ENCODE measurements at places on chromosomes 13 and 19. TPM values are rescaled to one million over a fixed set of nuclear protein-coding genes. Genes with fewer than 3 reads are reported as not detected.
A peak's percentile ranks its signal among the peaks of the same experiment; 100 is the strongest.

DGKH gene
- polyA plus RNA-seq, result 0.07 TPM

DNA sequence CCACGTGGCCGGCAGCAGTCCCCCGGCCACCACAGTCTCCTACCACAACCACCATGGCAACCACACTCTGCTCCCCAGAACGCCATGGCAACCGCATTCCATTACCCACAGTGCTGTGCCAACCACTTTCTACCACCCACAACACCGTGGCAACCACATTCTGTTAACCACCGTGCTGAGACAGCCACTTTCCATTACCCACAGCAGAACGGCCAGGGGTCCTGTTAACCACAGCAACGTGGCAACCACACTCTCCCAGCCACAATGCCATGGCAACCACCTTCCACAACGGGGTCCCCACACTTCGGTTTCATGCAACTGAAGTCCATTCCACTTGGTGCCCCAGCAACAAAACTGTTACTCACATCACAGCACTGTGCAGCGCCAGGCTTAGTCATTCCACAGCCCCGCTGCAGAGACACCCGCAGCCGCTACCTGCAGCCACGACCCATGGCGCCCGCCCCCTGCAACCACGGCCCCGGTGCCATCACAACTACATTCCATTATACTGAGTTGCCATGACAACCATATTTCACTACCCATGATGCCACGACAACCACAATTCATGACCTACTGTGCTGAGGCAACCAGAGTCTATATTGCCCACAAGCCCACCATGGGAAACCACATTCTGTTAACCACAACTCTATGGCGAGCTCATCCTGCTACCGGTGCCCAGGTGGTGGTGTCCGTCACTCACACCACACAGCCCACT is 10.0 kb downstream of the DPF1 start:
- DNase-seq, result peak; percentile 63

NAXD gene
- polyA plus RNA-seq, result 28.4 TPM

- DNase-seq, result no peak
These were observed 31.1 kb downstream of the TRPM4 start for GRCh38 chr19:49188626-49189200.

GRCh38 chr13:75544681-75545330 is 4.8 kb upstream of the UCHL3 start:
- DNase-seq, result no peak

All from B cell (primary cell).